ENCODE measurements at places on chromosomes 4 and X.

DNA sequence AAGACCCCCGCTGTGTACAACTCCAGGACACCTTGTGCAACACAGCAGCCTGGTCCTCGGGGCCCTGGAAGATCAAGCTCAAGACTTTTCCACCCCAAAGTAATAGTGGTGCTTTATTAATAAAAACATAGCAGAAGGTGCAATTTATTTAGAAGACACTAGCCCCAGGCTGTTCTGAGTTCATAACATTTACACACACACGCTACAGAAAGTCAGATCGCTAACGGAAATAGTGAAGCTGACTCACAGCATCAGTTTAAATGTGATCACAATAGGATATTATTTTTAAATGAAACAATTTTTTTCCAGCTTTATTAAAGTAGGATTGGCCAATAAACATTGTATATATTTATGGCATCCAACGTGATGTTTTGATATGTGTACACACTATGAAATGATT, 141.0 kb downstream of the STK32B start:
- no peak for DNase-seq
- no peaks in the 10 kb centered on the region for H3K36me3 ChIP-seq
- no peak overlapping the region for H3K27ac ChIP-seq

GRCh38 chrX:49167740-49168108, 4.0 kb upstream of the PLP2 start:
- H3K36me3 ChIP-seq = no peaks in the 10 kb centered on the region
- peak overlapping the region; percentile 64 for H3K4me3 ChIP-seq
- H3K27ac ChIP-seq = peak overlapping the region; percentile 93
- H3K4me1 ChIP-seq = peaks cover 28% of the 10 kb centered on the region

- no peaks in the 10 kb centered on the region for H3K36me3 ChIP-seq
- no peak within 1 kb of the TSS for H3K27ac ChIP-seq
- H3K4me3 ChIP-seq = no peak within 1 kb of the TSS
- H3K27me3 ChIP-seq = no peaks in the 10 kb centered on the region
- H3K4me1 ChIP-seq = no peaks in the 10 kb centered on the region
Measured at GRCh38 chrX:140504371-140505324, at the start of gene SOX3. Gene SOX3, minus strand, starts transcription at chrX:140505069. Its CDS starts 9 bp downstream, at chrX:140505060.

DNA sequence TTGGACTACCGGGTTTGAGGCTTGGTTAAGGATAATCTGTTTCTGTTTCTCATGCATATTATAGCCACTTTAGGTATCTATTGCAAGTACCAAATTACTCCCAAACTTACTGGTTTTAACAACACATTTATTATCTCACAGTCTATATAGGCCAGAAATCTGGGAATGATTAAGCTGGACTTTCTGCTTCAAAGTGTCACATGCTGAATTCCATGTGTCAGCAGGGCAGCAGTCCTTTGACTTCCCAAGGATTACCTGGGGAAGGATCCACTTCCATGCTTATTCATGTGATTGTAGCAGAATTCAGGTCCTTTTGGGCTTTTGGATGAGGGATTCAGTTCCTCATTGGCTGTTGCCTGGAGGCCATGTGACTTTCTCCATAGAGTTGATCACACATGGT, 349.0 kb upstream of the TRAM1L1 start:
- DNase-seq = no peak
- H3K36me3 ChIP-seq = no peaks in the 10 kb centered on the region
- no peak overlapping the region for H3K27ac ChIP-seq
- no peak overlapping the region for H3K4me3 ChIP-seq
- no peaks in the 10 kb centered on the region for H3K4me1 ChIP-seq

- H3K27ac ChIP-seq = 0 out of 2 replicates have a peak overlapping the region, but pooled peaks have one; percentile 34
- no peak overlapping the region for H3K4me3 ChIP-seq
- H3K4me1 ChIP-seq = no peaks in the 10 kb centered on the region
- H3K27me3 ChIP-seq = no peaks in the 10 kb centered on the region
- DNase-seq = peak; percentile 88
- H3K36me3 ChIP-seq = no peaks in the 10 kb centered on the region
Measured at GRCh38 chr4:158996669-158997074, 106.2 kb upstream of the RAPGEF2 start.

GRCh38 chr4:89256203-89256800, 51.3 kb downstream of the GPRIN3 start:
- H3K27me3 ChIP-seq = no peaks in the 10 kb centered on the region
- no peak overlapping the region for H3K4me3 ChIP-seq

GRCh38 chrX:20693078-20693477, 426.4 kb upstream of the RPS6KA3 start:
- H3K27ac ChIP-seq = no peak overlapping the region
- no peaks in the 10 kb centered on the region for H3K4me1 ChIP-seq
- H3K36me3 ChIP-seq = no peaks in the 10 kb centered on the region
- no peak overlapping the region for H3K4me3 ChIP-seq
- no peak for DNase-seq
- no peaks in the 10 kb centered on the region for H3K27me3 ChIP-seq

DNA sequence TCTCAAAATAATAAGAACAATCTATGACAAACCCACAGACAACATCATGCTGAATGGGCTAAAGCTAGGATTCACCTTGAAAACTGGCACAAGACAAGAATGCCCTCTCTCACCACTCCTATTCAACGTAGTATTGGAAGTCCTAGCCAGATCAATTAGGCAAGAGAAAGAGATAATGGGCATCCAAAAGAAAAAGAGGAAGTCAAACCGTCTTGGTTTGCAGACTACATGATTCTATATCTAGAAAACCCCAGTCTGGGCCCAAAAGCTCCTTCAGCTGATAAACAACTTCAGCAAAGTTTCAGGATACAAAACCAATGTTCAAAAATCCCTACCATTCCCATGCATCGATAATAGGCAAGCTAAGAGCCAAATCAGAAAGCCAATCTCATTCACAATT, 59.0 kb downstream of the CHM start:
- H3K27ac ChIP-seq = no peak overlapping the region
- no peaks in the 10 kb centered on the region for H3K36me3 ChIP-seq
- no peak for DNase-seq
- no peaks in the 10 kb centered on the region for H3K27me3 ChIP-seq

DNA sequence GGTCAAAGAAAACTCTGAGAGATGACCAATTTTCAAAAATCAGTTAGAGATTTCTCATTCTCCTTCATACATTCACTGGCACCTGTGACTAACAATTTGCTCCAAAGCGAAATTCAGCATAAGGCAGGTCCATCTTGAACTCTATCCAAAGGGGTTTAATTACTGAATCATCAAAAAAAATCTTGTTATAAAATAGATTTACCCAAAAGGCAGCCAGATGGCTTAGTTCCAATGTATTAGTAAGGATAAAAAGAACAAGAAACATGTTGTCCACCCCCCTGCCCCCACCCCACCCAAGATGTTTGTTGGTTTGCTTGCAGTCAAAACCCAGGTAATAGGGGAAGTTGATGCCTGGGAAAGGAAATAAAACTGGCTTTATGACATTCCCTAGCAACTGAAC, 200.3 kb downstream of the ANTXR2 start:
- H3K27ac ChIP-seq = no peak overlapping the region
- no peak overlapping the region for H3K4me3 ChIP-seq
- no peaks in the 10 kb centered on the region for H3K4me1 ChIP-seq
- DNase-seq = no peak
- H3K27me3 ChIP-seq = no peaks in the 10 kb centered on the region

GRCh38 chr4:3115637-3116270, 41.3 kb downstream of the HTT start:
- H3K36me3 ChIP-seq = 0 out of 2 replicates have a peak, but pooled peaks cover 4% of the 10 kb centered on the region
- H3K4me3 ChIP-seq = no peak overlapping the region
- no peaks in the 10 kb centered on the region for H3K27me3 ChIP-seq
- no peak for DNase-seq

DNA sequence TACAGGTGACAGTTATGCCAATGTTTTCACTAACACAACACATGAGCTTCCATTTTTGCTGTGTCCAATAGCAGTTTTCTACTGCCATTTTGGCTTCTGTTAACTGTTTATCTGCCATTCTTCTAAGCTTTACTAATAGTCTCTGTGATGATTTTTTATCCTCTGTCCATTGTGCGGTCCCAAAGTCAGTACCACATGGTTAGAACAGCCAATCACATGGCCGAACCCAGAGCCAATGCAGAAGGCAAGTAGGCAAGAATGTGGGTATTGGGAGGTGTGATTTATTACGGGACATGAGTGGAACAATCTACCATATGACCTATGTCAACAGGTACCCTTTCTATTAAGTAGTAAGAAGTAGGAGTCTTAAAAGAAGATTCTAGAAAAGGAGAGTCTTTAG, 61.5 kb downstream of the GRIA2 start:
- H3K27ac ChIP-seq = no peak overlapping the region
- DNase-seq = no peak
- no peak overlapping the region for H3K4me3 ChIP-seq
- no peaks in the 10 kb centered on the region for H3K36me3 ChIP-seq

DNA sequence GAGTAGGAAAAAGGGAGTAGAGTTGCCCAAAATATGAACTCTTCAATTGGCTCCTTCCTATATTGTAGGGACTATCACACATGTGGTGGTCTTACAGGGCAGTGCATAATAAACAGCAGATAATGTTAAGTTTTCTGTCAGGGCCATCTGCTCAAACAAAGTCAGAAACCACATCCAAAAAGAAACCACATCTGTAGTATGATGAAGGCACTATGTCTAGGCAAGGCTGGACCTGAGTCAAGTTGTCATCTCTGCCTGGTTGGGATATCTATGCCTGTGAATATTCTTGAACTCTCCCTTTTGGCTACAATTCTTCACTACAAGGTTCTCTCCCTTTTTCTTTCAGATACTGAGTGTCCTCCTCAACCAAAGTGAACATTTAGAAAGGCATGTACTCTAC, 109.4 kb upstream of the C1GALT1C1 start:
- no peak overlapping the region for H3K27ac ChIP-seq
- H3K4me3 ChIP-seq = no peak overlapping the region
- no peaks in the 10 kb centered on the region for H3K27me3 ChIP-seq
- no peaks in the 10 kb centered on the region for H3K36me3 ChIP-seq

DNA sequence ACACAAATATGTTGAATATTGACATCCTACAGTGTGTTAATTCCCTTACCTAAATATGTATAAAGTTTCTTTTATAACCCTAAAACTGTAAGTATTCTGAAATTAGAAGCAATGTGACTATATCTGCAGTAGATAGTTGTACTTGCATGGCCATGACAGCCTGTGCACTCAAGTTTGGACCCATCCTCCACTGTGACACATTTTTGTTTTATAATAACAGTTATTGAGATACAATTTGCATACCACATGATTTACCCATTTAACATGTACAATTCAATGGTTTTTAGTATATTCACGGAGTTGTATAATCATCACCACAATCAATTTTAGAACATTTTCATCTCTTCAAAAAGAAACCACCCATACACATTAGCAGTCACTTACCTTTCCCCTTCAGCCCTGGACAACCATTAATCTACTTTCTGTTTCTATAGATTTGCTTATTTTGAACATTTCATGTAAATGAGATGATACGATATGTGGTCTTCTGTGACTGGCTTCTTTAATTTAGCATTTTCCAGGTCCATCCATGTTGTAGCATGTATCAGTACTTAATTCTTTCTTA, 29.6 kb downstream of the HERC3 start:
- no peaks in the 10 kb centered on the region for H3K36me3 ChIP-seq
- H3K27ac ChIP-seq = no peak overlapping the region
- no peak overlapping the region for H3K4me3 ChIP-seq
- no peaks in the 10 kb centered on the region for H3K4me1 ChIP-seq

DNA sequence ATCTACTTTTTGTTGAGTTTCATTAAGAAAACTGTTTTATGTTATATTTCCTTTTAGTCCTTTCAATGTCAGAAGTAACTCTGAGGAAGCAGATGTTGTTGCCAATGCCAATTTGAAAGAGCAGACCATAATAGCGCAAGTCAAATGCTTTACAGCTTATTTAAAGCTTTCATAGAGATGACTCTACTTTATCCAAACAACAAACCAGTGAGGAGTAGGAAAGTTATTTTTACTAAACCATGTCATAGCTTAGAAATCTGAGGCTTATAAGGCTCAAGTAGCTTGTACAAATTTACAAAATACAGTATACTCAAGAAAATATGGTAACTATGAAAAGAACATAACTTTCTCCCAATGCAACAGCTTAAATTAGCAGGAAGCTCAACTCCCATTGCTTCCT, 40.1 kb upstream of the SPOCK3 start:
- no peak overlapping the region for H3K27ac ChIP-seq
- peak; percentile 10 for DNase-seq
- H3K36me3 ChIP-seq = no peaks in the 10 kb centered on the region
- no peaks in the 10 kb centered on the region for H3K27me3 ChIP-seq
- H3K4me1 ChIP-seq = no peaks in the 10 kb centered on the region
- H3K4me3 ChIP-seq = no peak overlapping the region

GRCh38 chrX:101040197-101040596, 11.7 kb downstream of the TRMT2B start:
- peaks cover 7% of the 10 kb centered on the region for H3K36me3 ChIP-seq
- H3K4me1 ChIP-seq = no peaks in the 10 kb centered on the region
- H3K27ac ChIP-seq = no peak overlapping the region
- H3K4me3 ChIP-seq = no peak overlapping the region
- H3K27me3 ChIP-seq = no peaks in the 10 kb centered on the region
- DNase-seq = no peak

GRCh38 chr4:54855191-54855854, 197.6 kb downstream of the KIT start:
- H3K4me1 ChIP-seq = no peaks in the 10 kb centered on the region
- no peaks in the 10 kb centered on the region for H3K27me3 ChIP-seq
- no peaks in the 10 kb centered on the region for H3K36me3 ChIP-seq
- DNase-seq = no peak
- H3K27ac ChIP-seq = no peak overlapping the region

- H3K27ac ChIP-seq = no peak overlapping the region
- H3K4me3 ChIP-seq = no peak overlapping the region
- no peaks in the 10 kb centered on the region for H3K27me3 ChIP-seq
- no peak for DNase-seq
- H3K36me3 ChIP-seq = no peaks in the 10 kb centered on the region
Measured at GRCh38 chrX:16966752-16967448, 20.4 kb downstream of the REPS2 start.

DNA sequence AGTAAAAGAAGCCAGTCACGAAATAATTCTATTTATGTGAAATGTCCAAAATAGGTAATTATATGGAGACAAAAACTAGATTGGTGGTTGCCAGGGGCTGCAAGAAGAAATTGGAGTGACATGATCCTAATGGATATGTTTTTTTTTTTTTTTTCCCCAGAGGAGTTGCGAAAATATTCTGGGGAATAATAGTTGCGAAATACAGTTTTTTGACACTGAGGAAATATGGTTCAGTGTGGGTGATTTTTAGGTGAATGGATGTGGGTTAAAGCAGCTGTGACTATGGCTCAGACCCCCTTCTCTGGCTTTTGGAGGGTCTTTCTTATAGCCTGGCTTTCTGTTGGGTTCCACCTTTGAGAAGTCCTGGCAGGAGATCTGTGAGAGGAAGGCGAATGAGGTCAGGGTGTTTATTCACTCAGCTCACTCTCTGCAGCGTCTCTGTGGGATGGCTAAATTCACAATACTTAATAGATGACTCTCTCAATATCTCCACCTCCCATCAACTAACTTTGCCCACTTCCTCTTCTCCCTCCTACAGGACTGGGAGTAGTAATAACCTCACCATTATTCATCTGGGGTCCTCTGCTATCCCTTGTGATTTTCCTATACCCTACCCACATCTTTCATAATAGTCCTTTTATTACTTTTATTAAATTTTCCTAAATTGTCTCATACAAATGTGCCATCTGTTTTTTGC, 15.3 kb upstream of the RAB9B start:
- H3K36me3 ChIP-seq = no peaks in the 10 kb centered on the region
- H3K27ac ChIP-seq = no peak overlapping the region
- DNase-seq = no peak
- H3K27me3 ChIP-seq = no peaks in the 10 kb centered on the region

GRCh38 chr4:64814616-64815015, 405.4 kb upstream of the TECRL start:
- no peaks in the 10 kb centered on the region for H3K27me3 ChIP-seq
- H3K4me1 ChIP-seq = no peaks in the 10 kb centered on the region
- no peak overlapping the region for H3K27ac ChIP-seq
- no peak for DNase-seq
- no peaks in the 10 kb centered on the region for H3K36me3 ChIP-seq
- H3K4me3 ChIP-seq = no peak overlapping the region

Data from Panc1 (cell line).